ENCODE measurements at places on chromosomes 7 and 10.

- no peak for DNase-seq
Observed at GRCh38 chr7:140261522-140261921, 84.7 kb upstream of the KDM7A start.

DNA sequence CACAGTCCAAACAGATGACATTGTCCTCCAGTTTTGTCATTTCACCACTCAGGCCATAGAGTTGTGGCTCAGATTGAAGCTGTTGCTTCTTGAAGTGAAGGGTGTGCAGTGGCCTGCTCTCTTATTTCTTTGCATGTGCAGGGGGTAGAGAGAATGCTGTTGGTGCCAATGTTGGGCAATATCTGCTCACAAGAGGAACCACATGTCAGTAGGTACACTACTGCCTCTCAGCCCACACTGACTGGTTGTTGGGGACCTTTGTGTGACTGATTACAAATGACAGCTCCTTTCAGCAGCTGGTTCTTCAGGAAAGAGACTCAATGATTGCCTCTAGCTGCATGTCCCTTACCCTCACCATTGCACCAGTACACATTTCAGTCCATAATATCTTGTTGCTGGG, 21.9 kb upstream of the SFTPA1 start:
- DNase-seq, result no peak

GRCh38 chr10:28925121-28925663, 247.9 kb downstream of the BAMBI start:
- DNase-seq, result no peak

DNA sequence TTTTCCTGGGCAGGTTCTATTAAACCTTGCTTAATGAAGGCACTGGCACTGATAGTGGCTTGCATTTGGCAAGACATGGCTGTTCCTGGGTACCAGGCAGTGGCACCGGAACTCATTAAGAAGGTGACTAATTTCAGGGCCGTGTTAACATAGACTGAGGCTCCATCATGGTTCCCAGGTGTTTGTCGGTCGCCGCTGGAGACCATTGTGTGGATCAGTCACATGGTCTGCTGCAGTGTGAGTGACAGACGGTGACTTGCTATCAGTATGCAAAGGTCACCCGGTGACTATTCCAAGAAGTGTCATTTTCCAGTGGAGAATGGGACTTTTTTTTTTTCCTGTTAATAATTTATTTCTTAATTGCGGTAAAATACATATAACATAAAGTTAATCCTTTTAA, 106.3 kb downstream of the INSYN2A start:
- no peak for DNase-seq

GRCh38 chr10:126208726-126209302, 179.5 kb downstream of the ADAM12 start:
- DNase-seq, result no peak

DNA sequence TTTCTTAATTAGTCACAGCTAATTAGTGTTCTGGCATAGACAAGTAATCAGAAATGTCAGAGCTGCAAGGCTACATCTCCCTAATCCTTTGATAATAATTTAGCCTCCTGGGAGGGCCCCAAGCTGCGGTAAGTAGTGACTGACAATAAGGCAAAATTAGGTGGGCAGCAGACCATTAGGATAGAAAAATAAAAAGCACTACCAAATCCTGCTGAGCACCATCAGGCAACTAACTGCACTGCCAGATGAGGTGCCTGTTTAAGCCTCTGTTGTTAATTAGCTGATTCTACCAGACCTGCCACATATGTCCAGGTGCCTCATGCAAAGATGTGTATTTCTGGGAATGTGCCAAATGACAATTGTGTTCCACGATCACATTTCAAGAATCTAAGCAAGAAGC, 32.5 kb upstream of the FEZF1 start:
- DNase-seq, result no peak

GRCh38 chr10:30124704-30125103, 65.3 kb upstream of the JCAD start:
- DNase-seq, result no peak

- DNase-seq, result no peak
Observed at GRCh38 chr7:88001744-88002530, 67.9 kb downstream of the ADAM22 start.

- DNase-seq, result no peak
Observed at GRCh38 chr10:72595436-72595835, 30.4 kb downstream of the MICU1 start.

DNA sequence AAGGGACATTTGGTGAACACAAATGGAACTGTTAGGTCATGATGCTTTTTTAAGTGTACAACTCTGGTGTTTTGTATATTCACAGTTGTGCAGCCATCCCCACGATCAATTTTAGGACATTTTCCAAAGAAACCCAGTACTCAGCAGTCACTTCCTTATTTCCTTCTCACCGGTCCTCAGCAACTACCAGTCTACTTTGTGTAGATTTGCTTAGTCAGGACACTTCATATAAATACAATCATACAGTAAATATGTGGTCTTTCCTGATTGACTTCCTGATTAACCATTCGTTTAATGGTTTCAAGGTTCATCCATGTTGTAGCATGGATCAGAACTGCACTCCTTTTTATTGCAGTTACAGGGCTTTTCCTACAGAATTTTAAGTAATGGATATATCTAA, 14.4 kb downstream of the SGPL1 start:
- no peak for DNase-seq

DNA sequence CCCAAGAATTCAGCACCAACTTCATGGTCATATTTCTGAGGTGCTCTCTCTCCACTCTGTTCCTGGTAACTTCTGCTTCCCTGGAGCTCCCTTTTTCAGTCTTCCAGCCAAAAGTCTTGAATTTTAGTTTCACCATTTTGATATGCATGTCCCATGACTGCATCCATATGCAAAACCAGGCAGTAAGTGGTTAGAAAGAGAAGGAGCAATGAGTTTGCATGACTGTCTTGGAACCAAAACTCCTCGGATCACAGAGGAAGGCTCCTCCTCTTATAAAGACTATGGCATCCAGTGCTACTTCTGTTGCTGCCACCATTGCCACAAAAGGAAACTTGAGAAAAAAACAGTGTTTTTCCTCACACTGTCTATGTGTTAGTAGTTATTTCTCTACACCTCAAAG, 269.1 kb upstream of the GLI3 start:
- DNase-seq, result no peak

DNA sequence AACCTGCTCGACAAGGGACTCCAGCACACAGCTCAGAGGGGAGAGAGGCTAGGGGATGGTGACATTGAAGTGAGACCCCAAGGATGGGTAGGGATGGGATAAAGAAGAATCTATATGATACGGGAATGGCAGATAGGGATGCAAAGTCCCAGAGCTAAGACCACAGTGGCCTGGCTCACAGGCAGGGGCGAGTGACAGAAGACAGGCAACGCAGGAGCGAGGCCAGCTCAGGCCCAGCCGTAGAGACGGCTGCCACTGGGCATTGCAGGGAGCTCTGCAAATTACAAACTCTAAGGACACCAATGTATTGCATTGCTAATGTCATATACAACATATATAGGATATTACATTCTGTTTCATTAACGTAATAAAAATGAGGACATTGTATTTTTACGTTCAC, 131.4 kb downstream of the TCERG1L start:
- no peak for DNase-seq

DNA sequence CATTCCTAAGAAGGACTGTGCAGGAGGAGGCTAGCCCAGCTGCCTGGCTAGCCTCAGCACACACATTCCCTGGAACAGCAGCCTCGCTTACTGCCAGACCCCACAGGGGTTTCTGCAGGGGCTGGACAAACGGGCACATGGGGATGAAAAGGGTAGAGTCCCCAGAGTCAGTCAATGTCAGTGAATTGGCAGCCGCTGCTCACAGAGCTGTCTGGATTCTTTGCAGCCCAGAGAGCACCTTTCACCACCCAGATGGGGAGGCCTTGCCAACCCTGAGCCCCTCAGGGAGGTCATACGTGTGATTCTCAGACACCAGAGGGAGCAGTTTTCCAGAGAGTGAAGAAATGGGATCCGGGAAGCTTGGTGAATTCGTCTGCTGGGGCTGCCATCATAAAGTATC, 143.3 kb downstream of the KCNMA1 start:
- no peak for DNase-seq

GRCh38 chr10:22317076-22317370, 835 bp downstream of the COMMD3 start:
- no peak for DNase-seq

GRCh38 chr10:119608316-119609155, 11.8 kb upstream of the TIAL1 start:
- no peak for DNase-seq

GRCh38 chr10:66877361-66877760, 48.5 kb upstream of the LRRTM3 start:
- DNase-seq, result no peak

DNA sequence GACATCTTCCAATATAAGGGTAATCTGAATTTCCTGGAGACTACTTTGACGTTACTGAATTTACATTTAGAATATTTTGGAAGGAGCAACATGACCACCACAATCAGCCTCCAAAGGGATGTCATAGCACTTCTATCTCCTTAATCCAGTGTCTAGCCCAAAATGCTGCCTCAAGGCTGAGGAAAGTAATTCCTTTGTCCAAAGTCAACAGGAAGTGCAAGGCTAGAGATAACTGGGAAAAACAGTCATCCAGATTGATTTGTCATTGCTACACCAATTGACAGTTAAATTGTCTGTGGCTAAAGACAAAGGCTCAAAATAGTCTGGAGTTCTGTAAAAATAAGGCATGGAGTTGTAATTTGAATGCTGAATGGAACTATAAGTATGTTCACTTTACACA, 3.9 kb upstream of the TFPI2 start:
- no peak for DNase-seq

DNA sequence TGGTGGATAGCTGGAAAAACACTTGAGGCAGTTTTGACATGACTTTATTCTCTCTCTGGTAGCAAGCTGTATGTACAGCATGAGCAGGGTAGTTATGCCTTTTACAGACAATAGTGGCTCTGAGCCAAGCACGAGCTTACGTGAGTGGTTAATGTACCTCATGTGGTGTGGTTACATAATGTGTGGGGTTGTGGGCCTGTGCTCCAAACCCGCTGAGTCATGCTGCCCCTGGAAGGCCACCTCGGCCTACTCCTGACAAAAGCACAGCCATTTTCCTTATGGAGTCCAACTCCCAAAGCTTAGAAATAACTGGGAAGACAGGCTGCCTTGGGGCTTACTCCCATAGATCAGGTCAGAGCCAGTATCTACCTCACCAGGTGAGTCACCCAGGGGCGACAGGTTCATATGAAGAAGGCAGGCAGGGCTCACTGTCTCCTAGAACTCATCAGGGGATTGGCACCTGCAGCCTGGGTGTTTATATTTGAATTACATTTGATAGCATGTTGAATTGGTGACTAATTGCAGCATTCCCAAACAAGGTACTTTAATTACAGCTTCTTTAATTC, 404.5 kb downstream of the ADRA2A start:
- no peak for DNase-seq

- no peak for DNase-seq
Observed at GRCh38 chr7:19133886-19134285, 11.3 kb downstream of the FERD3L start.

DNA sequence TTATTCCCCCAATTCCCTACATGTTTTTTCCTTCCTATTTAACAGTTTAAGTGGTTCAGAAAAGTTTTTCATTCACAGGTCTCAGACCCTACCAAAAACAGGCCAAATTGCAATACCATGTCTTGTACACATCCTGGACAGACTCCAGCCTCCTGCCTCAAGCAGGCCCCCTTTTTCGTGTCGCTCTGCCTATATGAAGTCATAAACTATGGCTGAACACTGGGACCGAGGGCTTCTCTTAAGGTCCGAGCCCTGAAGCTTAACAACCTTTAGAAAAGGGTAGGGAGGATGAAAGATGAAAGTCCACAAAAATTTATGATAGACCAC, 1.4 kb downstream of the FBXW4 start:
- DNase-seq, result peak; percentile 31

GRCh38 chr7:128263420-128263819, 22.3 kb downstream of the LEP start:
- no peak for DNase-seq

DNA sequence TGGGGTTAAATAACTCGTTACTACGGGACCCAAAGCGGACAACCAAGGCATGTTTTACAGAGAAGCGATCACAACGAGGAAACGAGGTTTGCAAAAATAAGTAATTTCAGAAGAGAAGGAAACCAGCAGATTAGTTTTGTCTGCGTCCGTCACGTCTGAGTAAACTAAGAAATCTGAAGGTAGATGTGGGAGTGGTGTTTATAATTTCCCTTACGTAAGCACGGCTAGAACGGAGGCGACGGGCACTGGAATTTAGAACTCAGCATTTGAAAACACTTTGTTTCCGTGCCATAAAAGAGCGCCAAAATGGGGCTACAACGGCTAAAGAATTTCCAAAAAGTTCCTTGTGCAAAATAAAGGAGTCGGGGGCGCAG, 718 bp upstream of the UMAD1 start:
- DNase-seq, result no peak

DNA sequence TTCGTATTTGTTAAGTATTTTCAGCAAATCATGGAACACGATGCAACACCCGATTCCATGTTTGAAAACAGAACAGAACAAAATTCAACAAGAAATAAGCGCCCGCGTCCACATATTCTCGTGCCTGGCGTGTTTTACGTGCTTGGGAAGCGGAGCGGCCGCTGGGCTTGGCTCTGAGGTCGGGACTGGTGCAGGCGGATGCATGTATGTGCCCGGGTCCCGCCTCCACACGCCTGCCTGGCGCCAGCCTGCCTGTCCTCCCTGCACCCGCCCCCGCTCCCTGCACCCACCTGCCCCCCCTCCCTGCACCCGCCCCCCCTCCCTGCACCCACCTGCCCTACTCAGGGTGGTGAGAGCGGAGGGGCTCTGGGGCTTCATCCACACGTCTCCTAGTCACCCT, 454.5 kb downstream of the DNAJB6 start:
- DNase-seq, result no peak

DNA sequence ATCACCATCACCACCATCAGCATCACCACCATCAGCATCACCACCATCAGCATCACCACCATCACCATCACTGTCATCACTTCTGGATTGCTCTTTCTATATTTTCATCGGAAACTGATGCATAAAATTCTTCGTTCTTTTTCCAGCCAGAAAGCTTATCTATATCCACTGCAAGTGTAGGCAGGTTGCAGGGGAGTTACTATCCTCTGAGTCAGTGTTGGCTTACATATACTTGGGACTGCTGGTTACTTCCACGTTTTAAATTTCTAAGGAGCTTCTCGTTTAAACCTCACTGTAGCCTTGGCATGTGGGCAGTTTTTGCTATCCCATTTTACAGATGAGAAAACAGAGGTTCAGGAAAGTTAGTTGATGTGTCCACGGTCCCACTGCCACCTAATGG, 66.1 kb downstream of the FOXL3 start:
- DNase-seq, result no peak

- DNase-seq, result no peak
Observed at GRCh38 chr10:13894412-13895093, 307.8 kb downstream of the PRPF18 start.

- DNase-seq, result no peak
Observed at GRCh38 chr7:14673202-14673601, 229.3 kb downstream of the DGKB start.

GRCh38 chr10:27153845-27154193, 365 bp downstream of the YME1L1 start:
- DNase-seq, result no peak

GRCh38 chr10:47325303-47326291, 3.3 kb downstream of the GDF2 start:
- no peak for DNase-seq

- DNase-seq, result no peak
Observed at GRCh38 chr7:113752289-113752688, 166.5 kb downstream of the PPP1R3A start.
